NCI-H748 treated with DMSO at 0.1 percent for 48 hours (cell line): ENCODE measurements at places on chromosomes 4 and X.

DNA sequence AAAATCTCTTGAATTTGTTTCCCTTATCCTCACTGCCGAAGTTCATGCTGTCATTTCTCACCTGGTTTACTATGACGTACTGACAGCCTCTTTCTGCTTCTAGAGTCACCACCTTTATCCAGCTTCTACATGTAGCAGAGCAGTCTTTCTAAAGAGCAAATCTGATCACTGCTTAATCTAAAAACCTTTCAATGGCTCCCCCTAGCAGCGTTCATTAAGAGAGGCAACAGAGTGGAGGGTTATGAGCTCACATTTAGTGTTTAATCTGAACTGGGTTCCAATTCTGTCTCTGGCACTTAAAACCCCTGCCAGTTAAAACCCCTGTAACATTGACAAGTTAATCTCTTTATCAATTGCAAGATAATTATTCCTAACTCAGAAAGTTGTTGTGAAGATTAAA, 4.4 kb downstream of the RBPJ start:
- DNase-seq, result peak; percentile 13

- DNase-seq, result peak; percentile 61
Observed at GRCh38 chr4:138918169-138918869, 97.3 kb upstream of the NOCT start.

GRCh38 chr4:169802873-169803272, 45.1 kb upstream of the HPF1 start:
- no peak for DNase-seq

DNA sequence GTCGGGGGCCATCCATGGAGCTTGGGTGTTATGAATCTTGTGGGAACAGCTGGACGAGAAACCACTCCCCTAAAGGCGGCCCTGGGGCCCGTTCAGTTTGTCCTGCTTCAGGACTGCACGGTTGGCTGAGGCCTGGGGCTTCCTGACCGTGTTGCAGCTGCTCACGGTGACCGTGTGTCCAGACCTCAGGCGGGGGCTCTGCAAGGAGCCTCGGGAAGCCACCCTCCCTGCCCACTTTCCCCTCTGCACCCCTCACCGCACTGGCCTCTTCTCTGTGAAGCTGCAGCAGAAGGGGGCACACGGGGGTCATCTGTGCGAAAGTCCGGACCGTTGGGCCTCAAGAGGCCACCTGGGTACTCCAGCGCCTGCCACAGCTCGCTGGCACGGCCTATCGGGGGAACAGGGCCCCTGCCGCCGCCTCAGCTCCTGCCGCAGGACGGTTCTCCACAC, 29.4 kb downstream of the UVSSA start:
- DNase-seq, result no peak

DNA sequence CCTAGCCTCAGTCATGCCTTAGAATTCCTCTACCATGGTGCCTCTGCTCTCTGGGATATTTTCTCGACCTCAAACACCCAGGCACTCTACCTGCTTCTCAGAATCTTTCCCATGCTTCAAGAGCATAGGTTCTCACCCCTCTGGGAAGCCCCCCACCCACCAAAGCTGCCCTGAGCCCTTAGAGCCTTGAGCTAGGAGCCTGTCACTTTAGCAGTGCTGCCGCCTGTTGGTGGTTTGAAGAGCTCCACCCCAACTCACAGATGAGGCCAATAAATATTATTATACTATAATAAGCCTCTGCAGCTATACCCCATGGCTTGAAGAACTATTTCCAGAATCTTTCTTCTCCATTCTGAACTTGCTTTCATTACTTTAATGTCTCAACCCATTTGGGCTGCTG, 109.7 kb downstream of the RTL5 start:
- no peak for DNase-seq

GRCh38 chr4:170005472-170005871, 20.7 kb downstream of the MFAP3L start:
- no peak for DNase-seq

DNA sequence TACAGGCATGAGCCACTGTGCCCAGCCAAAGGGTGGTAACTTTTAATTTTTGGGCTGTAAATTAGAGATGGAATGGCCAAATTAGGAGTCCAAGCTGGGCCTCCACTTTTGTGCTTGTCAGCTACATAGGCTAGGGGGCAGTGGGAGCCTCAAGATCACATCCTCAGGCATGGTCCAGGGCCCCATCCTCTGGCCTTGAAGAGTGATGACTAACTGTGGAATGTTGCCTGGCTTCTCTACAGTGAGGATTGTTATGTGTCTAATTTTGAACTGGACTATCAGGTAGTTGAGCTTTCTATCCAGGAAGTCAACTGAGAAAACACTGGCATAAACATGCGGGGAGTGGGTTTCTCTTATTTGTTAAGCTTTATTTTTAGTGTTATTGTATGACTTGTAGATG, 33.0 kb downstream of the CCNG2 start:
- DNase-seq, result no peak

GRCh38 chr4:173247321-173247720, 78.7 kb downstream of the GALNT7 start:
- DNase-seq, result no peak

DNA sequence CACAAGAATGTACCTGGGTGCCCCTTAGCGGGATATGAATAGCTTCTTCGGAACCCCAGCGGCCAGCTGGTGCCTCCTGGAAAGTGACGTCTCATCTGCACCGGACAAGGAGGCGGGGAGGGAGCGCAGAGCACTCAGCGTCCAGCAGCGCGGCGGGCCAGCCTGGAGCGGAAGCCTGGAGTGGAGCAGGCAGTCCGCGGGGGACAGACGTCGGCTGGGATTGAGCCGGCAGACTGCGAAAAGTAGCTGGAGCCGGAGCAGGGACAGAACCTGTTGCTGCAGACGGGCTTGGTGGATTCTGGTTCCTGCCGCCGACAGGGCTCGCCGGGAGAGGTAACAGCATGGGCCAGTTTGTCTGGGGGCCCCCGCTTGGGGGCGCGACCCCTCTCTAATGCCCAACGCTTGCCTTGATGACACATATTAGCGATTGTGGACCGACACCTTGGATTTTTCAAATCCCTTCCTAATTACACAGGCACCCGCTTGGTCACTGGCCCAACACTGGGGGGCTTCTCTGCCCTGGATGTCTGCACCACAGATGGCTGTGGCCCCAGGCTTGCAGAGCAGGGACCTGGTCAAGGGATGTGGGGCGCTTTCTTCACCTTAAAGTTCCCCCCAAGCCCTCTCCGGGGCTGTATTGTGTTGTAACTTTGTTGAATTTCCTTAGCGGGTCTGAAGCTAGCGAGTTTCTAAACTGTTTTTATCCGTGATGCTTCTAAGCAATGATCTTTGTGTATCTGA, at the start of gene NPFFR2:
Gene NPFFR2 (plus strand): TSS at position 133 of the 741 bp plus-strand sequence. CDS start 96,592 bp downstream, outside the sequence.
- no peak for DNase-seq

DNA sequence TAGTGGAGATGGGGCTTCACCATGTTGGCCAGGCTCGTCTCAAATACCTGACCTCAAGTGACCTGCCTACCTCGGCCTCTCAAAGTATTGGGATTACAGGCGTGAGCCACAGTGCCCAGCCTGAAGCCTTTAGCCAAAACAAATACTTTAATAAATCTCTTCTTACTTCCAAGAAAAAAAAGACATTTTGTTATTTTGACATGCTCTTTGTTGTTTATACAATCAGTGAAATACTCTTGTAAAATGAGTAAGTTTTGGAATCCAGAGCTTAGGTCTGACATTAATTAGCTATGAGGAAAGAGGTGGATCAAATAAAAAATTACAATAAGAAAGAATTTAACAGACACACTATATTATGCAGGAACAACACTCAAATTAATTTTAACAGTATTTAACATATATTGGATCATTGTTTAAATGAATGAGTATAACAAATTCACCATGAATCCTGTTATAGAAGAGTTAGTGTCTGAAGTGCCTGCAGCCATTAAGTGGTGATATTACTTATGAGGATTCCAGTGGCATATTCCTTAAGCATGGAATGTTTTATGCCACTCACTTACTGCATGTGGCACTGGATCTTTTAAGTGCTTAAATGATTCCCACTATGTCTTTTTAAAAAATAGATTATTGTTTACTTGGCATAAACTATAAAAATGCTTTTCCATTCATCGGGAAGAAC, 260.1 kb upstream of the GIMD1 start:
- DNase-seq, result no peak

DNA sequence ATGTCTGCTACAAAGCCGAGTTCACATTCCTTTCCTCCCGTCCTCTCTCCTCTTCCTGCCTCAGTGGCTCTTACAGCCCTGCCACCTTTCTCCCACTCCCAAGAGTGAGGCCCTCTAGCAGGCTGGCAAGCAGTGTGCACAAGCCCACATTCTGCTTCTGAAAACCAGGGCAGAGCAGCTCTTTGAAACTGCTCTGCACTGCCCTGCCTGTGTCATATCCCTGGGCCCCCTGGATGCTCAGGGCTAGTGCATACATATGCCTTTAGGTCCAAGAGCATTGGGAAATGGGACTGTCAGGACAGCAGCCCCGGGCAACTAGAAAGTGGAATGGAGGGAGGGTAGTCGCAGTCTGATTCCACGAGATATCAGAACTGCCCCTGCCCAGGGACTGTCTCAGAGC, 42.4 kb downstream of the CNGA2 start:
- no peak for DNase-seq

- DNase-seq, result no peak
Observed at GRCh38 chr4:182066037-182066436, 177.2 kb upstream of the TENM3 start.

DNA sequence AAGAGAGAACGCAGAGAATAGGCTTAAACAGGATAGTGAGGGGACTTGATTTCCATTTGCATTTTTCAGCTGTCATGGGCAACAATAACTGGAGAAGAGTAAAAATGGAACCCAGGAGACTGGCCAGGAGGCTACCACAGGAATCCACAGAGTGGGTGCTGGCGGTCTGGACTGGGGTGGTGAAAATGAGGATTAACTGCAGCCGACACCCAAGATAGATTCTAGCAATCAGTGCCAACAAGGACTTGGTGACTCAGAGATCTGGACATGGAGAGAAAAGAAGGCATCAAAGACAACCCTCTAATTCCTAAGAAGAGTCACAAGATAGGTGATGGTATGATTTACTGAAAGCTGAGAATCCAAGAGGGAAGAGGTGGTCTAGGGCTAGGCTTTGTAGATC, 102.8 kb downstream of the ATP8A1 start:
- DNase-seq, result no peak

DNA sequence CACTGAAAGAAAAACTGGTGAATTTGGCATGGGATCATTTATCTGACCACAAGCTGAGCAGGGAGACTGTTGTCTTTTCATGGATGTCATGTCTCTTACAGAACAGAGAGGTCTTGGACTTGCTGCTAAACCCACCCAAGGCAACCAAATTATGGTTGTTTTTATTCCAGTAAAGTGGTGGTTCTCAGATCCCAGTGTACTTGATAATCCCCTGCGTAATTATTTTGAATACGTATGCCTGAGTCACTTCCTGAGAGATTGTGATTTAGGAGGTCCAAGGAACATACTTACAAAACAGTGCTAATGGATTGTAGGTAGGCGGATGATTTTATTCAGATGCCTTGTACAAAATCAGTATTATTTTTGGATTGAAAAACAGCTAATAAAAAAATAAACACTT, 585.6 kb downstream of the IL1RAPL1 start:
- DNase-seq, result no peak

GRCh38 chr4:157792716-157793115, 380.1 kb downstream of the GASK1B start:
- DNase-seq, result no peak

DNA sequence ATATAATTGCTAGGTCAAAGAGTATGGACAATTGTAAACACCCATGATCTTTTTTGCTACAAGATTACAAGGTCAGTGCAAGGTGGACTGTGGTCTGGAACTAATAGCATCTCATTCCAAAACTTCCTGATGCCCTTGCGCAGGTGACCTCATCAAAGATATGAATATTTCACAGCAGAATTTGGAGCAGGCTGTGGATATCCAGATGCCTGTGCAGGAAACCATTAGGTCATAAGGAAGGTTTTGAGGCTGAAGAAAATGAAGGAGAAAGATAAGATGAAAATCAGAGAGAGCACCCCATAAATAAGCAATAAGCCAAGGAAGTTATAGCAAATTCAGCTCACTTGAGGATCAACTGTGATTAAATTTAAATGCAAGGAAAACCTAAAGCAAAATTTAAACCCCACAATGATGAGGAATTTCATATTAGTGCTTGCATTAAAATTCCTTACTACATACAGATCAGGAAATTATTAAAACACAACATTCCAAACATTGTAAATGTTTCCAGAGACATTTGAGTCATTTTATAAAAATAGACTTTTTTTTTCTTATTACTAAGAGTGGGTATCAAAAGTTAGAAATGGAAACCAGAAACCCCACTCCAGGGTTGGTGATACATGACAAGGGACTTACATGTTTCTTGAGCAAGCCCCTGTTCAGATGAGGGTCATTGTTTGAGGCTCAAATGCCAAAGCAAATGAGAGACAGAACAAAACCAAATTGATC, 100.7 kb upstream of the FAM9C start:
- no peak for DNase-seq

DNA sequence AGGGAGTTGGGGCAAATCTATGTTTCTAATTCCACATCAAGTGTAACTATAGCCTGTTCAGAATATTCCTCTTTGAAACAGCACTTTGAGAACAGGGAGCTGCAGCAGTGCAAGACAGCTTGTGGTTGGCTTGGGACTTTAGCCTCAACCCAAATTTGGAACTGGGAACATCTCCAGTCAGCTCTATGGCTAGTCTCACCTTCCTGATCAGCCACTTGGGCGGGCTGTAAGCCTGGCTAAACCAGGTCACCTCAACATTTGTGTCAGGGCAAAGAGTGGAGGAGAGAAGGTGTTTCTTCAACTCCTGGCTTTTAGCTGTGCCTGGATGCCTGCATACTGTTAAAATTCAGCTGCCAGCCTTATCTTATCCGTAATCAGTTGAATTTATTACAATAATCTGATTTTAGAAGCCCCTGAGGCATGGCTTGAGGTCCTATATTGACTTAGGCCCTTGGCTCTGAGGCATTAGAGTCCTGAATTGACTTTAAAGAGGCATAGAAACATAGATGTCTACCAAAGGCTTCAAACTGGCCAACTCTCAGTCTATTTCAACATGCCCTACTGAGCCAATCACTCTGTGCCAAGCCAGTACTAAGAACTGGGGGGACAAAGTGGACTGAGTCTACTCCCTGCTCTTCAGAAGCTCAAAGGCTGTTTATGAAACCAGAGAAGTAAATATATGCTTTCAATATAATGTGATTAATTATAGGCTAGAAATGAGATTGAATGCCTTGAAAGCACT, 18.7 kb upstream of the AR start:
- no peak for DNase-seq

DNA sequence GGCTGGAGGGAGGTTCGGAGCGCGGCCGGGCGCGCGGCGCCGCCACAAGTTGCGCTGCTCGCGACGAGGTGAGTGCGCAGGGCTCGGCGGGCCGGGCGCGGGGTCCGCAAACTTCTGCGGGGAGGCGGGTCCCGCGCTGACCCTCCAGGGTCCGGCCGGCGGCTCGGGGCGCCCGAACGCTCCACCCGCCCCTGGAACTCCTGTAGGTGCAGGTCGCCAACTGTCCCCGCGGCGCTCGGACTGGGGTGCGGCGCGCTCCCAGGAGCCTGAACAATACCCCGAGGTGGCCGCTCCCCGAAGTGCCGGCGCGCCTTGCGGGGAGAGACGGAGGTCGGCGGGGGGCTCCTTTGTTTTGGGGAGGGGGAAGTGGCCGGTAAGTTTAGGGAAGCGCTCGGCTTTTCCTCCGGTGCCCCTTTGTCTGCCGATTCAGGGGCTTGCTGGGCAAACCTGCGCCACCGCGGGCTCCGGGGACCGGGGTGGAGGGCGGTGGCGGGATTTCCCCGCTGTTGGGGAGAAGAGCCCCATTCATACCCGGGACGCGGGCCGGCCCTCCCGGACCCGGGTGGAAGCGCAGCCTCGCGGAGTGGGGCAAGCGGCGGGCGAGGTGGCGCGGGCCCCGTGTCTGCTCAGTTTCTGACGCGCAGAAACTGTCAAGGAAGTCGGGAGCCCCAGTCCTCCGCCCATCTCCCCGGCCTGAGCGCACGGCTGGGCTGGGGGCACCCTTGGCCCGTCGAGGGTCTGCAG, 694 bp downstream of the TBL1X start:
- DNase-seq, result peak; percentile 6
